ENCODE measurements at places on chromosomes 12 and 14. TPM values are rescaled to one million over a fixed set of nuclear protein-coding genes. Genes with fewer than 3 reads are reported as not detected.

The TAS2R43 gene
- total RNA-seq, result not detected

The STYK1 gene
- total RNA-seq, result not detected

GRCh38 chr12:86741531-86741930 lies 485.3 kb upstream of the MGAT4C start:
- no peak for DNase-seq

The SLC6A13 gene
- total RNA-seq, result not detected

Measured in mesenteric fat pad (tissue), 1 donor.